Epithelial cell of umbilical artery (primary cell): ENCODE measurements at places on chromosomes 3 and 15. TPM values are rescaled to one million over a fixed set of nuclear protein-coding genes. Genes with fewer than 3 reads are reported as not detected.

Gene HESX1
- total RNA-seq = 0.32 and 0.46 TPM in 2 replicates

Gene PBRM1
- total RNA-seq = 58.5 and 83.1 TPM in 2 replicates

Gene POC1A
- 9.1 and 11.4 TPM in 2 replicates for total RNA-seq

Gene CPEB1
- 0.91 TPM in 1 of 2 replicates, not detected in the other for total RNA-seq

Gene LRRK1
- 5.2 and 9.0 TPM in 2 replicates for total RNA-seq

Gene CD200
- total RNA-seq = 0.30 and 1.6 TPM in 2 replicates

Gene ZKSCAN7
- 0.97 and 1.1 TPM in 2 replicates for total RNA-seq

Gene HIGD2B
- total RNA-seq = not detected in 2 replicates

Gene TEX55
- total RNA-seq = not detected in 2 replicates

Gene MYO1E
- 133 and 175 TPM in 2 replicates for total RNA-seq

Gene CIDEC
- not detected in 2 replicates for total RNA-seq

Gene GRM2
- total RNA-seq = not detected in 2 replicates

Gene GHRL
- not detected in 2 replicates for total RNA-seq

Gene NMNAT3
- total RNA-seq = 0.30 and 0.32 TPM in 2 replicates

Gene FSIP1
- 0.97 and 1.2 TPM in 2 replicates for total RNA-seq

Gene HRH1
- total RNA-seq = 17.2 and 17.9 TPM in 2 replicates

Gene GRAMD1C
- total RNA-seq = 43.9 and 45.1 TPM in 2 replicates

Gene EIF4G1
- 222 and 225 TPM in 2 replicates for total RNA-seq

Gene MORC1
- total RNA-seq = not detected in 2 replicates

Gene UCN2
- total RNA-seq = not detected in 2 replicates

Gene PRTG
- 2.9 and 4.7 TPM in 2 replicates for total RNA-seq

Gene ARHGEF3
- 2.6 and 9.3 TPM in 2 replicates for total RNA-seq

Gene RBP2
- not detected in 2 replicates for total RNA-seq

Gene CPN2
- total RNA-seq = not detected in 2 replicates

Gene SPTBN5
- total RNA-seq = 2.9 and 7.0 TPM in 2 replicates

Gene AGBL1
- total RNA-seq = not detected in 2 replicates

Gene EBLN2
- total RNA-seq = 2.9 and 10.0 TPM in 2 replicates

Gene ZPLD1
- not detected in 2 replicates for total RNA-seq

Gene RMDN3
- total RNA-seq = 20.8 and 43.0 TPM in 2 replicates

Gene CYP11A1
- not detected in 2 replicates for total RNA-seq

Gene SNTN
- total RNA-seq = not detected in 2 replicates

Gene C3orf20
- not detected in 2 replicates for total RNA-seq

Gene SYNPR
- total RNA-seq = not detected in 2 replicates

Gene CIB2
- total RNA-seq = 2.0 and 2.6 TPM in 2 replicates

Gene B3GALNT1
- 15.9 and 36.9 TPM in 2 replicates for total RNA-seq

Gene PLCL2
- 3.6 and 6.2 TPM in 2 replicates for total RNA-seq

Gene FRMD5
- total RNA-seq = 23.1 and 29.0 TPM in 2 replicates

Gene TM6SF1
- 22.7 and 40.7 TPM in 2 replicates for total RNA-seq

Gene SLC2A2
- total RNA-seq = not detected in 2 replicates

Gene MCTP2
- total RNA-seq = not detected in 2 replicates

Gene NRG4
- total RNA-seq = not detected in 2 replicates

Gene HERC2
- 35.7 and 44.8 TPM in 2 replicates for total RNA-seq

Gene IDH3A
- 38.0 and 122 TPM in 2 replicates for total RNA-seq

Gene SLCO3A1
- total RNA-seq = 1.2 and 1.6 TPM in 2 replicates

Gene APOD
- 0.61 and 1.3 TPM in 2 replicates for total RNA-seq

Gene NR2F2
- 0.91 and 0.97 TPM in 2 replicates for total RNA-seq

Gene CAPN3
- total RNA-seq = 0.15 and 0.32 TPM in 2 replicates

Gene MINDY4B
- not detected in 2 replicates for total RNA-seq

Gene RYR3
- not detected in 2 replicates for total RNA-seq

Gene CACNA2D2
- total RNA-seq = not detected in 2 replicates

Gene P3H2
- under 0.01 and 0.61 TPM in 2 replicates for total RNA-seq

Gene CTXN2
- total RNA-seq = not detected in 2 replicates

Gene AQP9
- not detected in 2 replicates for total RNA-seq

Gene GSK3B
- total RNA-seq = 35.7 and 36.1 TPM in 2 replicates

Gene TCF12
- total RNA-seq = 47.7 and 48.0 TPM in 2 replicates

Gene CCDC33
- total RNA-seq = not detected in 2 replicates

Gene VEPH1
- 259 and 323 TPM in 2 replicates for total RNA-seq
